Prostate gland (tissue), 2 donors: ENCODE measurements at places on chromosomes 16 and 17.

DNA sequence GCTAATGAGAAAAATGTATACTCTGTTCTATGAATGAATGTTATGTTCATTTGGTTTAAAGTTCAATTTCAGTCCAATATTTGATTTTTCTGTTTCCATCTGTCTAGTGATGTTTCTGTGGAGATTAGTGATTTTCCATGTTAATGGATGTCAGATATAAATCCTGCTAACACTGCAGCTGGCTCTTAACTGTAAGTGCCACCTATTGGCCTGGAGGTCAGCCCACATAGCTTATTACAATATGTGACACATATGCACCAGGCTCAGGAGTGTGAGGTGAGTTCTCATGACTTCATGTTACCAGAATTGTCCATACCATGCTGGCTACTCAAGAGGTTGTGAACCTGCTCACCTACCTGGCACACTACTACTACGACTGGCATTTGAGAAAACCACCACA, 17.1 kb downstream of the ATF7IP2 start:
- H3K4me1 ChIP-seq: no peaks in the 10 kb centered on the region
- no peak overlapping the region for H3K27ac ChIP-seq
- no peak for DNase-seq
- no peak overlapping the region for H3K4me3 ChIP-seq
- H3K27me3 ChIP-seq: no peaks in the 10 kb centered on the region
- H3K36me3 ChIP-seq: no peaks in the 10 kb centered on the region

DNA sequence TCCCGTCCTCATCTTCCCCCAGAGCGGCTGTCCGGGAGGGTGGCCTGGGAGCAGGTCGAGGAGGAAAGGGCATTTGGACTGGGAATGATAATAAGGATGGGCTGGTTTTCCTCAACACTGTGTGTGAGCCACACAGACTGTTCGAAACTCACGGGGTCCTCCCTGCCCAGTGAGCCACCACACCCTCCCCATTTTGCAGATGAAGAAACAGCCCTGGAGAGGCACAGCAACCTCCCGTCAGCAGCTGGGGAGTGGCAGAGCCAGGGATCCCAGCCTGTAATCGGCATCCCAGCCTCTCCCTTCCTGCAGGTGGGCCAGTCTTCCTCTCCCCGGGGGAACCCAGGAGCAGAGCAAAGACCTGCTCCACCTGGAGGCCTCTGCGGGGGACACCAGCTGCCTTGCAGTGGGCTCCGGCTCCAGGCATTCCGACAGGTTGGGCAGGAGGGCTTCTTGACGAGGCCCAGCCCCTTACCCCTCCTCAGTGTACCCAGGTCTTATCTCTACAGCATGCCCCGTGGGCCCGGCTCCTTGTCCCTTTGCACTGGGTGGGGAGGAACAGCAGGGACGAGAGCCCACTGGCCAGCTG, 23.8 kb downstream of the ENGASE start:
- H3K4me1 ChIP-seq: peaks cover 7% of the 10 kb centered on the region
- no peak overlapping the region for H3K27ac ChIP-seq
- no peaks in the 10 kb centered on the region for H3K36me3 ChIP-seq
- DNase-seq: no peak
- no peak overlapping the region for H3K4me3 ChIP-seq

DNA sequence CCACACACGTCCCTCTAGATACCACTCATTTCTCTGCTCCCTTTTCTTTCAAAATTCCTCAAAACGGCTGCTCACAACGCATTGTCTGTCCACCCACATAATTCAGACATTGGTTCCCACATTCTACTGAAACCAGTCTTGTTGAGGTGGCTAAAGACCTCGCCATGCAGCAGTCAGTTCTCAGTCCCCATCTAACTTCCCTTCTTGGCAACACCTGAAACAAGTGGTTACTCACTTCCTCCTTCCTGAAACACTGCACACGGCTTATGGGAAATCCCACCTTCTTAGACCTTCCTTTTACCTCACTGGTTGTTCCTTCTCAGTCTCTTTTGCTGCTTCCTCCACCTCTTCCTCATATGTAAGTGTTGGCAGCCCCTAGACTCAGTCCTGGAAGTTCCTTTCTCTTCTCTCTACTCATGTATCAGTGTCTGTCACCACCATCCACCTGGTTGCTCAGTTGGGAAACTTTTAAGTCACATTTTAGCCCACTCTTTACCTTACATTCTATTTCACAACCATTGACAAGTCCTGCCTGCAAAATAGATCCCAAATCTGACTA, 277.1 kb downstream of the CEP112 start:
- no peaks in the 10 kb centered on the region for H3K4me1 ChIP-seq
- H3K36me3 ChIP-seq: no peaks in the 10 kb centered on the region
- no peak overlapping the region for H3K4me3 ChIP-seq
- no peak overlapping the region for H3K27ac ChIP-seq
- H3K27me3 ChIP-seq: no peaks in the 10 kb centered on the region

DNA sequence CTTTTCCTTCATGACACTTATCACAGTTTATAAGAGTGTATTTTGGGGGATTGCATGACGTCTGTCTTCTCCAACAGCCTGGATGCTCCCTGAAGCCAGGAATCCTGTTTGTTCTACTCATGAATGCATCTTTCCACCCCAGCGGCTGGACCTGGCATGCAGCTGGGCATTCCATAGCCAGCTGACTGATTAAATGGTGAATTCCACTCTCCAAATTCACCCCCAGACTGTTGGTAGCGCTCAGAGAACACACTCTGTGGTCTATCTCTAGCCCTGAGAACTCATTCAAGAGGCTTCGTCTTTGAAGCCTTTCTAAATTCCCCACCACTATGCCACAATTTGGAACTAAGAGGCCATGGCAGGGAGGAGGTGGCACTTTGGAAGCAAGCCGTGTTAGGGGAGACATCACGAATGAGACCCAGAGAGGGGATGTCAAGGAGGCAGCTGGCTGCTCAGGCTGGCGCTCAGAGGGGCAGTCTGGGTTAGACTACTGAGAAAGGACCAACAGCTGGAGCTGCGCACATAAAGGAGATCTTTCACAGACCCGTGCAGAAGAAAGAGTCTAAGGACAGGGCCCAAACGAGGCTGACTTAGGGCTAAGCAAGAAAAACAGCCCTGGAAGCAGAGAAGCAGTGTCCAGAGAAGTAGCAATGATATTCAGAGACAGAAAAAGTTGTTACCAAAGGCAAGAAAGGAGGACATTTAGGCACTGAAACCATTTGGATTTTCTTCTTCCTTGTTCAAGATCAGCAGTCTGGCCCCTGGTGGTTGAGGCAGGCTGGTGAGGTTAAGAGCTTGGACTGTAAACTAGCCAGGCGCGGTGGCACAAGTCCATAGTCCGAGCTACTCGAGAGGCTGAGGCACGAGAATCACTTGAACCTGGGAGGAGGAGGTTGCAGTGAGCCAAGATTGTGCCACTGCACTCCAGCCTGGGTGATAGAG, 42.4 kb upstream of the ZNF629 start:
- H3K4me3 ChIP-seq: no peak overlapping the region
- no peaks in the 10 kb centered on the region for H3K27me3 ChIP-seq
- H3K36me3 ChIP-seq: no peaks in the 10 kb centered on the region
- no peak for DNase-seq
- H3K4me1 ChIP-seq: no peaks in the 10 kb centered on the region

DNA sequence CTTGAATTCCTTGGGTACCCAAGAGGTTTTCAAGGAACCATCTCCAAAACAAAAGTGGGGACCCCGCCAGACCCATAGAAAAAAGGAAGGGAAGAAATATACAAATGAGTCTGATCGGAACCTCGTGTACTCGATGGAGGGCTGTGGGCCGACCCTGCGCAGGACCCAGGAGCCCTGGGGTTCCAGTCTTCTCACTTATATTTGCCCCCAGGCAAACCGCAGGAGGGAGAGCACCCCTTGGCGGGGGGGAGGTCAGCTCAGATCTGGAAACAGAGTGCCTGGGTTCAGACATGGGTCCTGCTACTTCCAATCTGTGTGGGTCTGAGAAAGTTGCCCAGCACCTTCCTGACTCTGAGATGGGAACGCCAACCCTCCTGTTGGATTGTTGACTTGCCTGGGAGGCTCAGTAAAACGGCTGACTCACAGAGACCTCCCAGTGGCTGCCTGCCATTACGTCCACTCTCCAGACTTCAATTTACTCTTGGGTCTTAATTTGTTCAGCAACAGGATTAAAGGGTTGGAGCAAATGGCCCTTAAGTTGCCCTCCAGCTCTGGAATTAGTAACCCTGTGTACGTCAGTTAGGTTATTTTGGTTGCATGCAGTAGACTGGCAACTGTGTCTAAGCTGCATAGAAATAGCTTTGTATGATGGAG, 24.9 kb upstream of the CACNG4 start:
- DNase-seq: no peak
- no peaks in the 10 kb centered on the region for H3K36me3 ChIP-seq
- H3K27me3 ChIP-seq: no peaks in the 10 kb centered on the region
- no peak overlapping the region for H3K27ac ChIP-seq
- no peak overlapping the region for H3K4me3 ChIP-seq

DNA sequence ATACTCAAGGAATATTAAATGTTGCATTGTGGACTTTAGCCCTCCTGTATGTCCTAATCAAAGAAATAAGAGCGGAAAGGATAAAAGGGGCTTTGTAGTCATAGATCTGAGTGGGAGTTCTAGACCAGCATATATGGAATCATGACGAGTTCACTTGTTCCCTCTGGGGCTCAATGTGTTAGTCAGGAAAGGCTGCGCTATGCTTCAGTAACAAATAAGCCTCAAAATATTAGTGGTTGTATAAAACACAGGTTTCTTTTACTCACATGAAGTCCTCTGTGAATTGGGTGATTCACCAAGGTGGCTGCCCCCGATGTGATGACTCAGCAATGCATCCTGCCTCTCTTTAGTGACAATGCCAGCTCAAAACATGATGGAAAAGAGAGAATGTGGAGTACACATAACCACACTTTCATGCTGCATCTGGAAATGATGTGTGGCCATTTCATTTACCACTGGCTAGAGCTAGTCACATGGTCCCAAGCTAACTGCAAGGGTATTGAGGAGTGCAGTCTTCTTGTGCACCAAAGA, 63.3 kb upstream of the IRX5 start:
- H3K27me3 ChIP-seq: no peaks in the 10 kb centered on the region
- H3K4me1 ChIP-seq: no peaks in the 10 kb centered on the region
- H3K4me3 ChIP-seq: no peak overlapping the region
- no peak overlapping the region for H3K27ac ChIP-seq
- DNase-seq: no peak

DNA sequence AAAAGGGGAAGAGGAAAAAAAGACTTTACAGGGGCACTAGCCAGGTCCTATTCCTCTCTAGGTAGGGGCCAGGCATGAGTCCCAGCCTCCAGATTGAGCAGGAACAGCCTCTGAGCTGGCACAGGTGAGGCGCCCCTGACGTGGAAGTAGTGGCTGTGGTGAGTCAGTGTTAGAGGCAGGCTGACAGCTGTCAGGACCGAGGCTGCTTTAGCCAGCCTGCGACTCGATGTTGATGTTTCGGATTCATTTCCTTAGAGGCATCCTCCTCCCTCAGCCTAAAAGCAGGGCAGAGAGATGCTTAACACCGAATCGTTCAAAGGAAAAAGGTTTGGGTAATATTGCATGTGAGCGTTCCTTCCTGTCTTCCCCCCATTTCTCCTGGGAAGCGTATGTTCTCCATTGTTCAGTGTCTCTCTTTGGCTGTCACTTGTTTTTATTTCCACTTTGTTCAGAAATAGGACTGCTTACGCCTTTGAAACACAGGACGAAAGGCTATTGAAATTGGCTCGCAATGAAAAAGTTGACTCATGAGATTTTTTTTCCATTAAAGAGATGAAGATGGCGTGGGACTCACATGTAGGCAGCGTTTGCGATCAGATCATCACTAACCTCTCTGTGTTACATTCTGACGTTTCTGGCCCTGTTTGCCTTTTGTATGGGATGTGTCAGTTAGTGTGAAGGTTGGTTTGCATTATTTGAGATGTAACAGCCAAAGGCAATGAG, 1.3 kb downstream of the KIAA0513 start:
- peak overlapping the region; percentile 88 for H3K4me3 ChIP-seq
- no peaks in the 10 kb centered on the region for H3K27me3 ChIP-seq
- peak; percentile 67 for DNase-seq
- peaks cover 27% of the 10 kb centered on the region for H3K4me1 ChIP-seq
- no peaks in the 10 kb centered on the region for H3K36me3 ChIP-seq

DNA sequence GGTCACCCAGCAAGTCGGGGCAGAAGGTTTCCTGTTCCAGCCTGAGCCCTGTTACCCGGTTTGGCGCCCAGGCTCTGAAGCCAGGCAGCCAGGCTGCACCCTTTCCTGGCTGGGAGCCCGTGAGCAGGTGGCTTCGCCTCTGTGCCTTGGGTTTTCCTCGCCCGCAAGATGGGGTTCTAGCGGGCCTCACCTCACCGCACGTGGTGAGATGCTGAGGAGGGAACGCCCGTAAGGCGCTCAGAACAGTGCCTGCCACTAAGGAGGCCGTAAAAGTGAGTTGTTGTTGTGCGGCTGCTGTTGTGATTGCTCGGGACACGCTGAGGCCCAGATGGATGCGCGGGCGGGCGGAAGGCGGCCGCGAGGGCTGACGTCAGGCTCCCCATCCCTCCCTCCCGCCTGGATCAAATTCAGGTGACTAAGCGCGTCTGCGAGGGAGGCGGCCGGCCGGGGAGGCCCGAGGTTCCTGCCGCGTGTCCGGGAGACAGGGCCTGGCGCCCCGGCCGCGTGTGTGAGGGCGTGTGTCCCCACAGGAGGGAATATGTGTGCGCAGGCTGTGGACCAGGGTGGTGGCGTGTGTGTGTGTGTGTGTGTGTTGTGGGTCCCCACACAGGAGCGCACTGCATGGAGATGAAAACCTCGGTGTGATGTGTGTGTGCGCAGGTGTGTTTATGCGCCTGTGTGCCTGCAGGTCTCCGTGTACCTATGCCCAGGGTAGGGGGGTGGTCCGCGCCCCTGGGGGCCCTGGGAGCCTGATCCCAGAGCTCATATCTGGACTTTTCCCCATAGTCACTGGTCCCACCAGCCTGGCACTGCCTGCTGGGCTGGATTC, 4.3 kb downstream of the CAMKK1 start:
- H3K27me3 ChIP-seq: no peaks in the 10 kb centered on the region
- peaks cover 15% of the 10 kb centered on the region for H3K4me1 ChIP-seq
- no peaks in the 10 kb centered on the region for H3K36me3 ChIP-seq

- H3K36me3 ChIP-seq: no peaks in the 10 kb centered on the region
- H3K4me3 ChIP-seq: no peak overlapping the region
- no peaks in the 10 kb centered on the region for H3K27me3 ChIP-seq
- DNase-seq: no peak
- no peak overlapping the region for H3K27ac ChIP-seq
These were observed 529.1 kb downstream of the WWOX start for GRCh38 chr16:78628461-78629045.

GRCh38 chr17:81927152-81927652, 333 bp downstream of the MAFG start:
- H3K27ac ChIP-seq: peak overlapping the region; percentile 85
- peak overlapping the region; percentile 98 for H3K4me3 ChIP-seq
- H3K27me3 ChIP-seq: no peaks in the 10 kb centered on the region
- H3K4me1 ChIP-seq: peaks cover 22% of the 10 kb centered on the region
